ENCODE measurements at places on chromosomes 2 and 18.

DNA sequence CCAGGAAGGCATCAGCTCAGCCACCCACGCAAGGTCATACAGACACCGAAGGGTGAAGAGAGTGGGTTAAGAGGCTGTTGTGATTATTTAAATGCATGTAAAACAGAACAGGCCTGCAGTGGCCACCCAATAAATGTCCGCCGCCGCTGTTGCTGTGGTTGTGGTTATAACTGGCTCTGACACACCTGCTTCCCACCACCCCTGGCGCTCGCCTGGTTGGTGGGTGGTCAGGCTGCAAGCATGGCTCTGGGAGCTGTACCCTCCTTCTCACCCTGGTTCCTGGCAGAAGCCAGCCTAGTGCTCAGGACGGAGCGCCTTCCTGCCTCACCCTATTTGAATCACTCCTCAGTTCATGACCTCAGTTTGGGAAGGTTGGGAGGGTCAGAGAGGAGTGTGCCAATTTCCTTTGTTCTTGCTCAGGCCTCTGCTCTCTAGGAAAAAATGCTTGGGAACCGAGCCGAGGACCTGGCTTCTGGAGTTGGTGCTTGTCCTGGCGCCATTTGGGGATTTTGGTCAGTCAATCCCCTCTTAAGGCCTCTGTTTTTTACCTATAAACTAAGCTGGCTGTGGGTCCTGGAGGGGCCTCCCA lies 5.3 kb upstream of the CRYBA2 start:
- DNase-seq: no peak

- DNase-seq: no peak
Observed at GRCh38 chr18:682833-683232, 25.4 kb downstream of the TYMS start.

DNA sequence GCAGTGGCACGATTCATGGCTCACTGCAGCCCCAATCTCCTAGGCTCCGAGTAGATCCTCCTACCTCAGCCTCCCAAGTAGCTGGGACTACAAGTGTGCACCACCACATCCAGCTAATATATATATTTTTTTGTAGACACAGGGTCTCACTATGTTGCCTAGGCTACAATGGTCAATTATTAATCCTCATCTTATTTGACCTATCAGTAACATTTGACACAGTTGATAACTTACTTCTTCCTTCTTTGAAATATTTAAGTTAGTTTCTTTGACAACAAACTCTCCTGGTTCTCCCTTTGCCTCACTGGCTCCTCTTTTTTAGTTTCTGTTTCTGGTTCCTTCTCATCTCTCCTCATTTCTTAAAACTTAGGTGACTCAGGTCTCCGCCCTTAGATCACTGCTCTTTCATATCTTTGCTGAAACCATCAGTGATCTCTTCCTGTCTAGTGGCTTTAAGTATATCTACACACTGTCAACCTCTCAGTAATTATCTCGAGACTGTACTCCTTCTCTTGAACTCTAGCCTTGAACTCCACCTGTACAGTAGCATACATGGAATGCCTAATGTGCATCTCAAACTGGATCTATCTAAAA lies 11.5 kb downstream of the PGAP1 start:
- DNase-seq: no peak

DNA sequence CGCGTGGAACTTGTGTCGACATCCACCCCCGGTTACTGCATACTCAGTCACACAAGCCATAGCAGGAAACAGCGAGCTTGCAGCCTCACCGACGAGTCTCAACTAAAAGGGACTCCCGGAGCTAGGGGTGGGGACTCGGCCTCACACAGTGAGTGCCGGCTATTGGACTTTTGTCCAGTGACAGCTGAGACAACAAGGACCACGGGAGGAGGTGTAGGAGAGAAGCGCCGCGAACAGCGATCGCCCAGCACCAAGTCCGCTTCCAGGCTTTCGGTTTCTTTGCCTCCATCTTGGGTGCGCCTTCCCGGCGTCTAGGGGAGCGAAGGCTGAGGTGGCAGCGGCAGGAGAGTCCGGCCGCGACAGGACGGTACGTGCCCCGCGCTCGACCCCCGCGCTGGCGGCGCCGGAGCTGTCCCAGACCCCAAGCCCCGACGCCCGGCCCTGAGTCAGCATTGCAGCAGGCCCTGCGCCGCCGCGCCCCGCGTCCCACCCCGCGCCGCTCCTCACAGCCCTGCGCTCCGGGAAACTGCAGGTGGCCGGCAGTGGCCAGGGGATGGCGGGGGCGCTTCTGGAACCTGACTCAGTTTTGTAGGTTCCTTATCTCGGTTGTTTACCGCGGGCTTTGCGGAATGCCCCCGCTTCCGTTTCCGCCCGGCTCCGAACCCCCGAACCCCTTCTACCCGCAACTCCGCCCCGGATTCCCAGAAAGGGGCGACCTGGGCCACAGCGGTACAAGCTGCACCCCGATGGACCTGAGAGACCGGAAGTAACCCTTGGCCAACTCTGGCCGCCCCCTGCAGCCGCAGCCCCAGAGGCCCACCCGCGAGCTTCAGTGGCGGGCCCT lies at the start of gene CFLAR:
Gene CFLAR (plus strand): TSS at position 50 of the 844 bp plus-strand sequence. CDS start 13,702 bp downstream, outside the sequence.
- DNase-seq: peak; percentile 81
